ENCODE measurements at places on chromosomes 5 and 9.

GRCh38 chr9:127608104-127608966, 3.7 kb upstream of the STXBP1 start:
- DNase-seq: no peak

GRCh38 chr5:150303660-150304386, 1.1 kb upstream of the ARSI start:
- DNase-seq: no peak

DNA sequence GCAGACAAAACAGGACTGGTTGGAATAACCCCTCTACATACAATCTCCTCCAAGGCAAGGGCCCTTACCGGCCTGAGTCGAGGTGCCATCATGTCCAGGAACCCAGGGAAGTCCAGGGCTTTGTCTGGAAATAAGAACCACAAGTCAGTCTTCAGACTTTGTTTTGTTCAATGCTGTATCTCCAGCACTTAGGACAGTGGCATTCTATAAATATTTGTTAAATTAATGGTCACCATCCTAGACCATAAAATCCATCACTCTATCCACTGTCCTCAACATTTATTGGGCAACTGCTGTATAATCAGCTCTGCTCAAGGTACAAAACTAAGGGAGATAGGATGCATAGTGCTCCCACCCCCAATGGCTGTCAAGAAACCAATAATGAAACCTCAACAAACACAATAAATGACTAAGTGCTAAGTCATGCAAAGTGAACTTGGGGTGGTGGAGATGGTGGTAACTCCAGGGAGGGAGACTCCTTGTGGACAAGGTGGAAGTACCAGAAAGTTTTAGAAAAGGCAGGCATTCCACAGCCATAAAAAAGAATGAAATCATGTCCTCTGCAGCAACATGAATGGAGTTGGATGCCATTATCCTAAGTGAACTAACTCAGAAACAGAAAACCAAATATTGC, 5.0 kb downstream of the RELL2 start:
- no peak for DNase-seq

DNA sequence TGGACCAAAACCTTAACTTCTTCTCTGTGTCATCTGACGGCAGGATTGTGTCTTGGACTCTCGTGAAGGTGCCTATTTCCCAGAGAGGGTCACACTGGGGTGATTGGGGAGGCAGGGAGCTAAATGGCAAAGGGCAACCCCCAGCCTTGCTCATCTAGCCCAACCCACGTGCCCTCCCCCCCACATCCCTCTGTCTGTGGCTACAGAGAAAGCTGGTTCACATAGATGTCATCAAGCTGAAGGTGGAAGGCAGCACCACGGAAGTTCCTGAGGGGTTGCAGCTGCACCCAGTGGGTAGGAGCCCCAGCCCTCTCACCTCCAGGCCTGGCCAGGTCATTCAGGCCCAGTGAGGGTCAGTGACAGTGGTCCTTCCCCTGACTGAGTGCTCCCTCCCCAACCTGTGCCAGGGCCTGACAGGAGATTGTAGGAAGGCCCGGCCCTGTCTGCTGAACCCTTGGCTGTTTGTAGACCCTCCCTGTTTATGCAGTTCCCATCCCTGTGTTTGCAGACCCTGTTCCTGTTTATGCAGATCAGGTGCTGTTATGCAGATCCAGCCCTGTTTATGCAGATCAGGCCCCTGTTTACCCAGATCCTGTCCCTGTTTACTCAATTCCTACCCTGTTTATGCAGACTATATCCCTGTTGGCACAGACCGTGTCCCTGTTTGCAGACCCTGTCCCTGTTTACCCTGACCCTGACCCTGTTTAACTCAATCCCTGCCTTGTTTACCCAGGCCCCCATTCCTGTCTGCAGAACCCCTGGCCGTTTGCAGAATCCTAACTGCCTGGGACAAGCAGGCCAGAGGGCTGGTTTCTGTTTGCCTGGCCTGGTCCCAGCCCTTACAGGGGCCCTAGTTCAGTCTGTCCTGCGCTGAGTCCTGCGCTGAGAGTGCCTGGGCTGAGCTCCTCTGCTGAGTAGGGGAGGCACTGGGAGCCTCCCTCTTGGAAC, 10.4 kb downstream of the ENHO start:
- DNase-seq: no peak
